ENCODE measurements at places on chromosomes 16 and 17. TPM values are rescaled to one million over a fixed set of nuclear protein-coding genes. Genes with fewer than 3 reads are reported as not detected.

The NOG gene
- 4.3 TPM for total RNA-seq

DNA sequence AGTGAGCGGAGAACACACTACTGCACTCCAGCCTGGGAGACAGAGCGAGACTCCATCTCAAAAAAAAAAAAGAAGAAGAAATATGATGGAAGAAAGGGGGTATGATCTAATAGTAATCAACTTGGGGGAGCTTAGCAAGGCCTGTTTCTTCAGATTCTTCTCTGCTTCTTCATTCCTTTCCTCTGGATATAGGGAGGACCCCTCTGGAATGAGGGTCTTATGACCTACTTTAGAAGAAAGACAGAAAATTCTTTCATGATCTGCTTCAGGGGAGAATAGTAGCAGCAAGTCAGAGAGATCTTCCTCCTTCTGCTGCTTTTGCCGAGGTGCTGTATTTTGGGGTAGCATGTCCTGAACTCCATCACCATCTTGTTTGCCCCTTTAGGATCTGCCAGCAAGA lies 44.9 kb upstream of the ETV4 start:
- DNase-seq, result no peak

GRCh38 chr17:2595716-2596115 lies 2.3 kb downstream of the PAFAH1B1 start:
- no peak for DNase-seq

DNA sequence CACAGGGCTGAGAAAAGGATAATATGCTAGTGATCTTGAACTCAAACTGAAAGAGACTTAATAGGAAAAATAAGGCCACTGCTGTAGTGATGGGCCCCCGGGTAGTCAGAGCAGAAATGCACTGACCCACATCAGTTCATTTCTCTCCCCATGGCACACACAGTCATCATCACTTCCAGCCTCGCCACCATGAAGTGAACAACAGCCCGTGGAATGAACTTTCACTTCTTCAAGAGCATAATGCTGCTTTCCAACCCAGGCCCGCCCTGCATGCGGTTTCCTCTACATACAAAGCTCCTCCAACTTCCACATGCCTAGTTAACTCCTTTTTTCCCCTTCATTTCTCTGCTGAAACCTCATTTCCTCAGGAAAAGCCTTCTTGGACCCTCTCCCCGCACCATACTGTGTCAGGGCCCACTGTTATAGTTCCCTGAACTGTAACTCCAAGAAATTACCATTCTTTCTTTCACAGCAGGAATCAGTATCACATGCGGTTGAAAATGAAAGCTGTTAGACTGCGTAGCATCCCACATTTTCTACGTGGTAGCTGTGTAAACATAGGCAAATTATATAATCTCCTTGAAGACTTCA lies 65.8 kb upstream of the SMIM36 start:
- peak; percentile 91 for DNase-seq

The CHST5 gene
- 0.22 TPM for total RNA-seq
